ENCODE measurements at places on chromosomes 5 and 9.
A peak's percentile ranks its signal among the peaks of the same experiment; 100 is the strongest.

DNA sequence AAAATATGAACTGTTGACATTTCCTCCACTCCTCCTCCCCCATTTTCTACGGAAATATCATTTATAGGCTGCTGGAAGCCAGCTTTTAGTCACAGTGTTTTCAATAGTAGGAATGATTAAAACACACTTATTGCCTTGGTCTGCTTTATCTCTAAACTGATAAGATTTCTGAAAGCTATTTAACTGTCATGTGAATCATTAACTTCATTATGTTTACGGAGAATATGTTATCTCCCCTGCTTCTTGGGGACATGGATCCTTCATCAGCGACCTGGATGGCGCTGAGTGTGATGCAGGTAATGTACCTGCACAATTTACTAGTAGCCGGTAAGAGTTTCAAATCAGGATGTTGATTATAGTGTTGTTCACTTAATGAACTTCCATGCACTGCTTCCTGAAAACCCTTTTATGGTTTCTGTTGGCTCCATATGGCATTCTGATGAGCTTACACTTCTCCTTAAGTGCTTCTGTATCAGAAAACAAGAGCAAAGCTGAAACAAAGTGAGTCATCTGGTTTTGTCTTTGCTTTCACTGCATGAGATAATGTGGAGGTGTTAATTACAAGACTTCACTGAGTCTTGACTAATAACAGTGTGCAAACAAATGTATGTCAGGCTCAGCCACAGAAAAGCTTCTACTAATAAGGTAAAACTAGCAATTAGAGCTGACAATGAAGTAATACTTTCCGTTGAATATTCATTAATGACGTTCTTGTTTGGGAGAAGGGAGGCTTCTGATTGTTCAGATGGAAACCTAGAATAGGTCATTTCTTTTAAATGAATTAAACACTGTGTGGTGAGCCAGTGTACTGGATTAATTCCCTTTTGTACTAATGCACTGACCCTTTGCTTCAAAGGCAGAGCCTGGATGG lies 162.4 kb upstream of the ZNF608 start:
- peak; percentile 19 for DNase-seq

GRCh38 chr9:91289244-91289643 lies 72.5 kb downstream of the AUH start:
- no peak for DNase-seq

GRCh38 chr5:124599028-124599973 lies 147.1 kb downstream of the ZNF608 start:
- no peak for DNase-seq

GRCh38 chr5:17061973-17062470 lies 125.9 kb upstream of the MYO10 start:
- DNase-seq: no peak

GRCh38 chr5:129902816-129903215 lies 1.4 kb upstream of the CHSY3 start:
- no peak for DNase-seq

GRCh38 chr5:110760158-110760557 lies 21.4 kb downstream of the SLC25A46 start:
- no peak for DNase-seq

DNA sequence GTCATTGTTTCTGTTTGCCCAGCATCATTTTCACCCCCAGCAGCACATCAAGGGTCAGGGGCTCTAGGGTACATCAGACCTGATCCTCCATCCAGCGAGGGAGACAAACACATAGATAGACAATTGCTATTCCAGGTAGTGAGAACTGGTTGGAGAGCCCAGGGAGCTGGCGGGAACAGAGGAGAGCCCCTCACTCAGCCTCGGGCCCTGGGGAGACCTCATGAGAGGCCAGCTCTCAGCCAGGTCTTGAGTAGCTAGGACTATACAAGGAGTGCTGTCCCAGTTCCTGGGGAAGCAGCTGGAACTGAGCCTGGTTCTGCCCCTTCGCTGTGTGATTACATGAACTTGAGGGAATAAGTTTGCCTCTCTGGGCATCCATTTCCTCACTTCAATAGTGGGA lies 80.3 kb downstream of the HRH2 start:
- DNase-seq: no peak

GRCh38 chr5:135538261-135538660 lies 2.5 kb upstream of the NEUROG1 start:
- no peak for DNase-seq

DNA sequence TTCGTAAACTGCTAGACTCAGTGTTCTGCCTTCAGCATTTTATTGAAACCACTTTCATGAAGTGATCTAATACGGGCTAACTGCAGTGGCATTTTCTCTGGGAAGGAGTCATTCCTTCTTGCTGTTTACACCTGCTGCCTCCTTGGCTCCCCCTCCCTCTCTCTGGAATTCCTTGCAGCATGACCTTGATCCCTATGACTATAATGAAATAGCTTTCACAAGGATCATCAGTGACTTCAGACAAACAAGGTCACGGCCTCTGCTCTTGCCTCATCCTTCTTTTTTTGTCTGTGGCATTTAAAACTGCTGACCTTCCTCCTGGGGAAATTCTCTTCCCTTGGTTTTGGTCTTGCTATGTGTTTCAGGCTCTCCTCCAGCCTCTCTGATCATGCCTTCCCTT lies 90.2 kb downstream of the ZNF462 start:
- DNase-seq: peak; percentile 35

GRCh38 chr5:78550891-78551290 lies 97.7 kb downstream of the LHFPL2 start:
- DNase-seq: peak; percentile 43

DNA sequence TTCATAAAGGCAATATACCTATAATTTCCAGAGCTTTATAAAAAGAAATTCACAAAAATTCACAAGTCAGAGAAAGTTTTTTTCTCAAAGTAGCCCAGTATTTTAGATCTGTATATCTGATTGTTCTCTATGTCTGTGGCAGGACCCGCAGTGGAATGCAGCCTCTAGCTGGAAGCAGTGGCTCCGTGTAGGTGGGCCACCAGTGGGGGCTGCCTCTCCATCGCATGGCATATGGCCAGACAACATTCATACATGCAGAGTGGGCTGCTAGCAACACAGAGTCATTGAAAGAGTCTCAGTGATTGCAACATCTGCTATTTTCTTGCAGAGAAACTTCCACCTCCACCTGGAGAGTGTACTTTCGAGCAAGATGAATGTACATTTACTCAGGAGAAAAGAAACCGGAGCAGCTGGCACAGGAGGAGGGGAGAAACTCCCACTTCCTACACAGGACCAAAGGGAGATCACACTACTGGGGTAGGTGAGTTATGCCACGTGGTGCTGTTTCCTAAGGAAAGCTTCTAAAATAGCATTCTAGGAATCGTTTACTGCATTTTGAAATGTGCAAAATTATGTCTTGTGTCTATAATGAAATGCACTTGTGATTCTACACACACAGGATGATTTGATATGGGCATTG lies 88.5 kb upstream of the SMC5 start:
- DNase-seq: no peak

DNA sequence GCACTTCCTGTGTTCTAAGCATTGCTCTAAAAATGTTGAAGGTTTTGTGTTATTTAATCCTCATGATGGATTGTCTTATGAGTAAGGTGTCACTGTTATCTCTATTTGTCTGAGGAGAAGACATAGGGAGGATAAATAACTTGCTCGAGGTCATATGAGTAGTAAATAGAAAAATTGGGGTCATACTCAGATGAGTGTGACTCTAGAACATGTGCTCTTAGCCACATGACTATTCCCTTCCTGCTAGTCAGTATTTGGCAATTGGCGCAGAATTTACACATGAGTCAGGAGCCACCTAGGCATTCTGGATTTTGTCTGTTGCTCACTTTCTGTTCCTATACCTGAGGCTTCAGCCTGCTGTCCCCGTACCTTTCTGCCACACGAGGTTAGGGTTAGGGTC lies 234.6 kb upstream of the CD180 start:
- DNase-seq: peak; percentile 89

DNA sequence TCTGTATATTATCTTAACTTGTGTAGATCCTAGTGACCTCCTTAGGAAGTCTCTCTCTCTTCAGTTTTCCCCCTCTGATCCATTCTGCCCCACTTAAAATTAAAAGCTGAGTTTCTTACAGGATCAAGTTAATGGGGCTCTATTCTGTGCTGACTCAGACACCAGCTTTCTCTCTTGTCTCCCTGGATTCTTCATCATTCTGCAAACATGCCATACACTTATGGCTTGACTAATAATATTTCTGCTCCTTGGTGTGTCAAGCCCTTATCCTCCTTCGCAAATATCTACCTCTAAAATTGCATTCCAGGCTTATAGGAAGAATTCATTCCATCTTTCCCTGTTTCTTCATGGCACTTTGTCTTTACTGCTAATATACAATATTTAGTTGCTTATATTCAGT lies 18.1 kb downstream of the LRRC70 start:
- DNase-seq: no peak

DNA sequence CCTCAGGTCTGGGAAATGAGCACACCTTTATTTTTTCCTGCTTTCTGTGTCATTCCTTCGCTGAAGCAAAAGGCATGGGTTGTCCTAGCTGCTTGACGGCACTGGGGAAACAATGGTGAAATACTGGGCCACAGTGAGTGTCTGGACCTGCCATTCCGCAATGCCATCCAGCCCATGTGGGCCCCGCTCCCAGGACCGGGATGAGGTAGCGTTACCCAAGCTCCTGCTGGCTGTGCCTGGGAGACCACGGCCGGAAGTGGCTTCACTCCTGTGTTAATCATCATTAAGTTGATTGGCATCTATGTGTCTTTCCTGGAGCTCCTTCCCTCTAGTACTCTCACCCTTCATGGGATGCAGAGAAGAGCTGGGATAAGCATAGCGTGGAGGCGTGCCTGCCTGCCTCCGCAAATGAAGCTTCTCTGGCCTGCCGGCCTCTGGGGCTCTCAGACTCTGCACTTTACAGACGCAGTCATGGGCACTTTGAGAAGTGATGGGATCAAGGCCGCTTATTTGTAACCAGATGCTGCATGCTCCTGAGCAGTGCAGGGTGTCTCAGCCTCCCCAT lies 16.5 kb upstream of the SMIM32 start:
- no peak for DNase-seq

- no peak for DNase-seq
Measured at GRCh38 chr9:123028136-123028535, 5.3 kb upstream of the GPR21 start.

DNA sequence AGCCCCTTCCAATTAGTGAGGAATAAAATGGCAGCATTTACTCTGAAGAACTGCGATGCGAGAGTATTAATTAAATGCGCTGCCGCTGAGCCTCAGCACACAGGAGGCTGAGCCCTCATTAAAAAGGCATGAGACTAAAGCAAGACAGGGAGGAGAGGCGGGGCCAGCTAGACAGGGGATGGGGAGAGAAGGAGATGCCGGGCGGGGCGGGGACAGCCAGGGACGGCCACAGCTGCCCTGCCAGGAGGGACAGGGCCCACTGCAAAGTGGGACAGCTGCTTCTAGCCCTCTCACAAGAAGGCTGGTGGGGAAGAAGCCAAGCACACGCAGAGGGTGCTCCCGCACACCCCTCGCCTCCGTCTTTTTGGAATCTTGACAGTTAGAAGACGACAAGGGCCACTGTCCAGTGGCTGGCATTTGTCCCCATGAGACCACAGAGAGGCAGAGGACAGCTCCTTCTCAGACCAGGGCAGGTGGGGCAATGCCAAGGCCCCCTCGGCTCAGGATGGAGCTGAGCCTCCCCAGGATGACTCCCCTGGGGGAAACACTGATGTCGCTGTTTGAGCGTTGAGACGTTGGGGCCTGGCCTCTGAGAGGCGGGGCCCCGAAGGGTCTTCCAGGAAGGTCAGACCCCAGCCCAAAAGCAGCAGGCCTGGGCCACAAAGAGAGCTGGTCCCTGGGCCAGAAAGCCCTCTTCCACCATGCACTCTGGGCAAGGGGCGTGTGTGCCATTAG lies 26.9 kb downstream of the ADAMTS2 start:
- DNase-seq: no peak

- DNase-seq: no peak
Measured at GRCh38 chr5:56170557-56170956, 62.6 kb downstream of the ANKRD55 start.

GRCh38 chr9:26574898-26575440 lies 317.6 kb downstream of the CAAP1 start:
- DNase-seq: no peak

GRCh38 chr9:81619353-81620001 lies 69.9 kb downstream of the TLE1 start:
- no peak for DNase-seq

DNA sequence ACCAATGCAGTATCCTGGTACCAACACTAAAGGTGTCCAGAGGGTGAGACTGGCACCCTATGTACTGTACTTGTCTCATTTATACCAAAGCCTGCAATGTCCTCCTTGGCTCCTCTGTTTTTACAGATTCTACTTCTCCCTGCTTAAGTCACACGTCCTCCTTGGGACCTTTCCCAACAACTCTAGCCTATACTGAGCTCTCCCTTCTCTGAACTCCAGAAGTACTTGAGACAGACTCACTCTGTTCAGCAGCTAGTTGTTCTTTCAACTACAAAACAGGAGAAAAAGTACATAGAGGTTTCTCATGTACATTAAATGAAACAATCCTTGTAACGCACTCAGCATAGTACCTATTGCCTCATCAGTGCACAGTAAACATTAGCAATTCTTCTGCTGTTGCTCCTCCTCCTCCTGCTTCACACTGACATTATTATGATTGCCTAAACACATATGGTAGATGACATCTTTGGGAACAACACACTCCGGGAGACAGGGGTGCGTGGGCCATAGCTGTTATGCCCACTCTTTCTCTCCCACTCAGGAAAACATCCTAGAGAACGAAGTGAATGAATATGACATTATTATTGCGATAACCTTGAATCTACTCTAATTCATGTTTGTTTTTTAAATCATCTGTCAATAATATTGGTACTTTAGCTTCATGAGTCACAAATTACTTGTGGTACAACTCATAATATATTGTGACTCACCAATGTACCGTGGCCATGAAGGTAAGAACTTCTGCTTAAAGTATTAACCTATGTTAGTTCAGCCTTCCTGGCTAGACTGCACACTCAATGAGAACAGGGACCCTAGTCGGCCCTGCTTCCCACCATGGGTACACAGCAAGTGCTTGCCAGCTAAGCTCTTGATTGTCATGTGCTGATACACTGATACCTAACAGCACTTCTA lies 180.3 kb upstream of the ADRA1B start:
- no peak for DNase-seq

GRCh38 chr5:99600952-99601351 lies 672.1 kb upstream of the CHD1 start:
- peak; percentile 34 for DNase-seq

DNA sequence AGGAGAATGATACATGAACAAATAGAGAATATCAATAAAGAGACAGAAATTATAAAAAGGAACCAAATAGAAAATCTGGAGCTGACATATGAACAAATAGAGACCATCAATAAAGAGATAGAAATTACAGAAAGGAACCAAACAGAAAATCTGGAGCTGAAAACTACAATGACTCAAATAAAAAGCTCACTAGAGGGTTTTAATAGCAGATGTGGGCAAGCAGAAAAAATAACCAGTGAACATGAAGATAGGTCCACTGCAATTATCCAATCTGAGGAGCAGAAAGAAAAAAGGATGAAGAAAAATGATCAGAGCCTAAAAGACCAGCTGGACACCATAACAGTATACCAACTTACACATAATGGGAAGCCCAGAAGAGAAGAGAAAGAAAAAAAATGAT lies 353.7 kb downstream of the ARL15 start:
- no peak for DNase-seq

GRCh38 chr5:60929024-60929423 lies 15.8 kb downstream of the ERCC8 start:
- DNase-seq: no peak

GRCh38 chr5:148912714-148913398 lies 86.4 kb downstream of the ADRB2 start:
- peak; percentile 99 for DNase-seq

Measured in NCI-H226 (cell line).